ENCODE measurements at places on chromosomes 12 and 14.

- no peak for DNase-seq
Observed at GRCh38 chr12:104319918-104320626, 16.5 kb downstream of the EID3 start.

DNA sequence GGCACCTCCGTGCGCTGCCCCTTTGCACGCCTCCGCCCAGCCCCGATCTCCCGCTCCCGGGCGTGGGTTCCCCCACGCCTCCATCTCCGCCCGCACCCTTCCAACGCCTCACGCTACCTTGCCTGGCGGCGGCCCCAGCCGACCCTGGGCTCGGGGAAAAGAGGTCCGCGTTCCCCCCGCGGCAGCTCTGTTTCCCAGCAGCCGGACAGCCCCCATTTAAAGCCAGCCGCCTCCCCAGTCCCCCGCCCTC is at the start of gene PRIMA1:
TSS of gene PRIMA1 (minus strand) at position 193 of the 250 bp plus-strand sequence. CDS start 767 bp downstream, outside the sequence.
- no peak for DNase-seq

DNA sequence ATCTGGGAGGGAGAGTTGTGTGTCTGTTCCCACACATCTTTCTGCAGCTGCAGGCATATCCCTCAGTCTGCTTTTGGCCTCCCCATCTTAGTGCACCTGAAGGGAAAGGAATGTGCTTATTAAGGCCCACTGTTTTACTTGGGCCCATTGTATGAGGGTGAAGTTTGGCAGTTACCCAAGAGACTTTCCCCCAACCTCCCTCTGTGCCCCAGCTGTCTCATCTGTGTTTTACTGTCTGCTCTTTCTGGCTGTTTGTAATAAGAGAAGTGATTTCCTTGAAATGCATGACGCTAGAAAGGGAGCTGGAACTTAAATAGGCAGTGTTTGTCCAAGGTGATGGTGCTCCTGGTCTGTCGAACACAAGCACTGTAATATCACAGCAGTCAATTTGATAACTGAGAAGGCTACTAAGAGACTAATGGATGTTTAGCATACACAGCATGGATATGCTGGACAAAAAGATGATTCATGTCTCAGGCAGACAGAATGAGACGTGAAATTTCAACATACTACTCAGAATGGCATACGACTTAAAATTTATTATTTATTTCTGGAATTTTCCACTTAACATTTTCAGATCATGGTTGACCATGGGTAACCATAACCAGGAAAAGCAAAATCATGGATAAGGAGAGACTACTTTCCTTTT is 43.6 kb downstream of the FSCB start:
- DNase-seq: peak; percentile 79

DNA sequence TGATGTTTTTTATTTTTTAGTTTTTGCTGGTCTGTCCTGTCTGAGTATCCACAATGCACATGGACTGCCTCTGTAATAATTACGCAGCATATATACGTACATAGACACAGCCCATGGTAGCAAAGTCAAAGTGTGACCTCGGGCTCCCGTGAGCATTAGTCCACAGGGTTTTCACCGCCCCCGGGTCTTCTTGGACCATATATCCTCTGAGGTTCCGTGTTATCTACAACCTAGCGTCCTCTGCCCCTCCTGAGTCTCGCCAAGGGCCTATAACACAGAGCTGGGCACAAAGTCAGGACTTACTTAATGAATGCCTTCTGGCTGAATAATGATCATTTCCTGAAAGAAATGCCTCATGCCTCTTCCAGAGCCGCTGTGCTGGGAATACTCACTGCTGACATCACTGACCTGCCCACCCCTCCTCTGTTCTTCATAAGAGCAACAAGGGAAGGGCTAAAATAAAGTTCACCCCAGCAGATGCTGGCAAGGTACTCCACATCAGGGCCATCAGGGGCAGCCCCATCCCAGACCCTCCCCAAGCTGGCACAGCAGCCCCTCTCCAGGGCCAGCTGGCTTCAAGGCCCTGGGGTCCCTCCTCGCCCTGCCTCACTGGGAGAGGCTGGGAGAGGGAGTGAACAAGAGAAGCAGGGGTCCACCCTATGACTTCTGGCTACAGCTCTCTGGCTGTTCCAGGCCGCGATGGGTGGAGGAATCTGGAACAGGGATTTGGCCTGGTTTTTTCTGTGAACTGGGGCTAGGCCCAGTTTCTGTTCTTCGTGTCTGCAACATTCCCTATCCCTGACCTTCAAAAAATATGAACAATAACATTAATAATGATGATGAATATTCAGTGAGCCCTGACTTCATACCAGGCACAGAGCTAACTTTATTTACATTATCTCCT is 7.9 kb downstream of the HDAC7 start:
- no peak for DNase-seq

- no peak for DNase-seq
Observed at GRCh38 chr14:71713451-71713850, 218.8 kb upstream of the RGS6 start.

- peak; percentile 47 for DNase-seq
Observed at GRCh38 chr14:102594514-102595175, 2.2 kb downstream of the RCOR1 start.

DNA sequence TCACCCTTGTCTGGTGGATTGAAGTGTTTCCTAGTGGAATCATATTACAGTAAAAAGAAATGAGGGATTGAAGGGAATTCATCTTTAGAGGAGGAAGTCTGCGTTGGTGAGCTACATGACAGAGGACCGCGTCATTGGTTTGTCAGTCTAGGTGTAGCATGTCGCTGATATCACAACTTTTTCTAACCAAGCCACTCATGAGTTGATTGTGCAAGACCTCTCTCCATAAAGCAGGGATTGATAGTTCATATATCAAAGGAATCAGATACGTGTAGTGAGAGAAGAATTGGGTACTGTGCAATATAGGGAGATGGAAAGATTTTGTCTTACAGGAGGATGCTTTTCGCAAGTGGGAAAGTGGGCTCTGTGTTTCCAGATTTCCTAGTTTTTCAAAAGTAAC is 3.0 kb upstream of the FBXO33 start:
- no peak for DNase-seq

DNA sequence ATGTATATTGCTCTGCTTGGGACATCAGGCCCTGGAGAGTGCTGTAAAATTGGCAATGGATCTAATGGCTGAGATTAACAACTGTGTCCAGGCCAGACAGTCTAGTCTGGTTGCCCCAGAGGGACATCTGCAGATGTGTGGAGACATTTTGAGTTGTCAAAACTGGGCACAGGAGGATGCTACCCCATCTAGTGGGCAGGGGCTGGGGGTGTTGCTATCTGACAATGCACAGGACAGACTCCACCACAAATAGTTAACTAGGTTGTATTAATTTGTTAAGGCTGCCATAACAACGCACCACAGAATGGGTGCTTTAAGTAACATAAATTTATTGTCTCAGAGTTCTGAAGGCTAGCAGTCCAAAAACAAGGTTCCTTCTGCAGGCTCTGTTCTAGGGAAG is 302.5 kb upstream of the AMIGO2 start:
- DNase-seq: no peak

DNA sequence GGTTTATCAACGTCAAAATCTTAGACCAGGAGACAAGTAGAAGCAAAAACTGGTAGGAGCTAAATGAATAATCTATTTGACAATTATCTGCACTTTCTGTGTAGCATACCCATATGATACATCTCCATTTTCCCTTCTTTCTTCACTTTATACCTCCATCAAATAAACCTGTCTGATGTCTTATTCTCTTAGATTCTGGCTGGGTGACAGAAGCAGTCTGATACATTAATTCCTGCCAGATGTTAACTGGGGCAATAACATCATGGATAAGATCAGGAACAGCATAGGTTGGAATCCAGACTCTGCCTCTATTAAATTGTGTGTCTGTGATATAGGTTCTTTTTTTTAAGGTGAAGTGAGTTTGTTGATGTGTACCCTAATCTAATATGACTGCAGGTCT is 11.7 kb upstream of the RERG start:
- no peak for DNase-seq

DNA sequence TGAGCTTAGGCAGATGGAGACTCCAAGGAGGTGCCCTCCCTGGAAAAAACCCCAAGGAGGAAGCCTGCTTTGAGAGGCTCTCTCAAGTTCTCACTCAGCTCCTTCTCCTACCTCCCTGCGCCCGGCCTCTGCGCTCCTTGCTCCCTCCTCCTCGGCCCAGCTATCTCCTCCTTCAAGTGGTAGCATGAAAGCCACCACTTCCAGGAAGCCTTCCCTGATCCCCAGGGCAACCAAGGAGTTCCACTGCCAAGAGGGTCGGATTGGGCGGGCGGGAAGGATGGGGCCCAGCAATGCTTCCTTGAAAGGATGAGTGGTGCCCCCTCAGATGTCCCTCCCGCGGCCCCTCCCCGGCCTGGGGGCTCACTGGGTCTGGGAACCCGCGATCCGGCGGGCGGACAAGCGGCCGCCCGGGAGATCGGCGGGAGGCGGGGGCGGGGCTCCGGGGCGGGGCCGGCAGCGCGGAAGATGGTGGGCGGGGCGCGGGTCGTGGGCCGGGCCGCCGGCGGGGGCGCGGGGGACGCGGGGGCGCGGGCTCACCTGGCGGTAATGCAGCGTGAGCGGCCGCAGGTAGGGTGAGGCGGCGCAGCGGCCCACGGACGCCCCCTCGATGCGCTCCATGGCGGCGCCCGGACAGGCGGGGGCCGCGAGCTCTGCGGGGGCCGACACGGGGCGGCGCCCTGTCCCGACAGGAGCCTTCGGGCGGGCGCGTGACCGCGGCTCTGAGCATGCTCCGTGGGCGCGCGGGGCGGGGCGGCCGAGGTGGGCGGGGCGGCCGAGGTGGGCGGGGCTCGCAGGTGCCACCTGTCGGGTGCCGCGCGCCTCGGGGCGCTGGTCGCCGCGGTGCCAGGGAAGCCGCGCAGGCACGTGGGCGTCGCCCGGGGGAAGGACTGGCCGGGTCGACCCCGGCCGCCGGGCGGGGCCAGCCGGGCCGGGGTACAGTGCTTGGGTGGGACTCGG is at the start of gene NUDT14:
TSS of gene NUDT14 (minus strand) at position 721 of the 957 bp plus-strand sequence. CDS start at position 618, 103 bp downstream.
- DNase-seq: peak; percentile 86

GRCh38 chr14:27634056-27634970 is 1036.5 kb upstream of the NOVA1 start:
- no peak for DNase-seq

- DNase-seq: peak; percentile 5
Observed at GRCh38 chr12:94561943-94562411, 88.4 kb downstream of the TMCC3 start.

GRCh38 chr14:91953170-91953985 is 5.9 kb upstream of the FBLN5 start:
- DNase-seq: no peak

- DNase-seq: no peak
Observed at GRCh38 chr14:88005978-88006851, 1.3 kb downstream of the GPR65 start.

DNA sequence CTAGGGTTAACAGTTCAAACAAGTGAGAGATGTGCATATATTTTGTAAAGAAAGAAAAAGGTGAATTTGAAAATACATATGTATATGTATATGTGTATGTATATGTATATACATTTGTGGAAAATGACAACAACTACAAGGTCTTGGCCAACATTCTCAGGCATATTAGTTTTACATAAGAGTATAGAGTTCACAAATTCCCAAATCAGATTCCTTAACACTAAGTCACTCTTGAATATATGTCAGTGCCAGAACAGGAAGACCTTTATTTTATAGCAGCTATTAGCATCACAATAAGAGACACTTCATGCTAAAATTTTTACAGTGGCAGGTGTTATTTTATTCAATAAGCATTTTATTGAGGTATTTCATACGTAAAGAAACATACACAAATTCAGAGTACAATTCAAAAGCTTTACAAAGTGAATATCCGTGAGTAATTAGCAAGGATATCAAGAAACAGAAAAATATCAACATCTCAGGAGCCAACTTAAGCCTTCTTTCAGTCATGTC is 179.7 kb downstream of the SLC6A15 start:
- DNase-seq: no peak

GRCh38 chr14:89182326-89182725 is 234.7 kb downstream of the FOXN3 start:
- no peak for DNase-seq

DNA sequence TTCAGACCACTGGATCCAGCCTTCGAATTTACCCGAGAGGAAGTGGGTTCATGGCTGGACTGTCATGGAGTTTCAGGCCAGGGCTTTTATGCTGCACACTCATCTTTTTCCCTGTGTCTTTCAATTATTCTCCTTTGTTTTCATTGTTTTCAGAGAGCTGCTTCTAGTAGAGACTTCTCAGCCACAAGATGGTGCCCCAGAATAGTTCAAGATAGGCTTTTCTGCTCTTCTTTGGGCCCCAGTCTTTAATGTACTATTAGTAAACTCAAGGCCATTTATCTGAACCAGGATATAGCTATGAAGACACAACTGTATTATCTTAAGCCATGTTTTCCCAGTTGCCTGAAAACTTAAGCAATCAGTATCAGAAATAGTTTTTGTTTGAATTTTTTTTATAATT is 30.4 kb upstream of the PSMA6 start:
- no peak for DNase-seq

DNA sequence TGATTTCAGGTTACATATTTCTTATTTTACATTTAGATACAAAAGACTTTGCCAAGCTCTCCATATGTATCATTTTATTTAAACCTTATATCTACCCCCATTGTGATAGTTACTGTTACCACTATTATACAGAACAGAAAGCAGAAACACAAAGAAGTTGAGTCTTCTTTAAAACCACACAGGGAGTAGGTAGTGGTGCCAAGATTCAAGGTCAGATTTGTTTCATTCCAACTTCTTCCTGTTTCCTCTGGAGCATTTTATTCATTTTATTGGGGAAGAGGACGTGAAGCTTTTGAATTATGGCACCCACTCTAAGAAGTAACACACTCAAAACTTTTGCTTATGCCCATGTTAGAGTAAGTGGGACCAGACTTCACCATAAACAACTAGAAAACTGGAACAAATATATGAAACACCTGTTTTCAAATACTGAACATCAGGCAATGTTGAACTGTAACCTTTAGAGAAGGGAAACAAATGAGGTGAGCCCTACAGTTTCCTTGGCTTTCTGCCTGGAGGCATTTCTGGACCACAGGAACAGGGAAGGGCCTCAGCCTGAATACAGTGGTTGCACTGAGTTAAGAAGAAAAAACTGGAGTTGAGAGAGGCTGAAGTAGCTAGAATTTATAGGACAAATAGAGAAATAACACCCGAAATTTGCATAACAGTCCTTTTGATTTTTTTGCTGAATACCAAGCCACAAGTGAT is 160.4 kb upstream of the SSTR1 start:
- DNase-seq: no peak

GRCh38 chr12:3278681-3279414 is 201.7 kb downstream of the TSPAN9 start:
- DNase-seq: no peak

DNA sequence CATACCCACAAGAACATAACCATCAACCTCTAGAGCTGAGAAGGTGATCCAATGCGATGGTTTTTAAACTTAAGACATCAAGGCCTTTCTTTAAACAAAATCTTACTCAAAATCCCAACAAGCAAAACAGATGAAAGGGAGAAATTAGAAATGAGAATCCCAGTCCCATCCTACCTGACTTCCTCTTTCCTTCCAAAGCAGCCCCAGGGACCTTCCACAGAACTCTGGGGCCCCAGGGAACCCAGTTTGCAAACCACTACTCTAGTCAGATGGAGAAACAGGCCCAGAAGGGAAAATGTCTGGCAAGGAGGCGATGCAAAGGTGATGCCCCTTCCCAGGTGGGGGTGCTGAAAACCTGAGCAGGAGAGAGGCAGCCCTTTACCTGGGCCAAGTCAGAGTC is 29.0 kb upstream of the CMKLR1 start:
- DNase-seq: no peak

Measured in NCI-H2107 (cell line).